SK-N-MC (cell line): ENCODE measurements at places on chromosomes 3 and 15.
A peak's percentile ranks its signal among the peaks of the same experiment; 100 is the strongest.

GRCh38 chr15:98431171-98431570 lies 217.2 kb upstream of the IGF1R start:
- no peak for DNase-seq

- DNase-seq: no peak
Measured at GRCh38 chr3:541062-541801, 344.7 kb downstream of the CHL1 start.

DNA sequence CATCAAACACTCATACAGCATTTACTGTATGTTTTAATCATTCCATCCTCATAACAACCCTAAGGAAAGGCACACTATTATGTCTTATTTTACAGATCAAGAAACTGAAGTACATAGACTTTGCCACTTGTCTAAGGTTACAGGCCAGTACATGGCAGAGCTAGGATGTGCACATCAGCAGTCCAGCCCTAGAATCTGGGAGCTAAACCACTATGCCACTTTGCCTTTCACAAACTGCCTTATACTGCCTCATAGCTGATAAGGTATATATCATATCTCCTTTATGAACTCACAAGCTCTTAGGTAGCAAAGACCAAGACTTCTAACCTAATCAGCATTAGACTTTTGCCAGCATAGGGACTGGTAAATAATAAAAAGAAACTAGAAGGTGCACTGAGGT lies 49.1 kb downstream of the MYO9A start:
- no peak for DNase-seq

GRCh38 chr15:98899272-98900021 lies 108.1 kb downstream of the PGPEP1L start:
- DNase-seq: no peak

GRCh38 chr3:142251951-142252350 lies 26.6 kb upstream of the GK5 start:
- DNase-seq: no peak

DNA sequence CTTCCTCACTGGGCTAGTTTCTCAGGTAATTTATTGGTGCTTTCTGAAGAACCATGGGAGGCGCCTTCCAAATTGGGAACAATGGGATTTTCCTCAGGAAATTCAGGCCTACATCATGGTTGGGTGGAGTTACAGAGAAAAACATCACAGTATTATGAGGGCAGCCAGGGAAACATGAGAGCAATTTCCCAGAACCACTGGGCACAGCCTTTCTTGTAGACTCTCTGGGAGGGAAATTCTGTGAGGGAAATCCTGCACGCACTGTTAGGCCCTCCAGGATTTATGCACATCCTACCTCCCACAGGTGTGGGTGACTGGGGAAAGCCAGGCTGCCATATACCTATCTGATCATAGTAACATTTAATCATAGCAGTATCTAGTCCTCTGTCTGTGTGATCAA lies 13.2 kb downstream of the POPDC2 start:
- DNase-seq: no peak

DNA sequence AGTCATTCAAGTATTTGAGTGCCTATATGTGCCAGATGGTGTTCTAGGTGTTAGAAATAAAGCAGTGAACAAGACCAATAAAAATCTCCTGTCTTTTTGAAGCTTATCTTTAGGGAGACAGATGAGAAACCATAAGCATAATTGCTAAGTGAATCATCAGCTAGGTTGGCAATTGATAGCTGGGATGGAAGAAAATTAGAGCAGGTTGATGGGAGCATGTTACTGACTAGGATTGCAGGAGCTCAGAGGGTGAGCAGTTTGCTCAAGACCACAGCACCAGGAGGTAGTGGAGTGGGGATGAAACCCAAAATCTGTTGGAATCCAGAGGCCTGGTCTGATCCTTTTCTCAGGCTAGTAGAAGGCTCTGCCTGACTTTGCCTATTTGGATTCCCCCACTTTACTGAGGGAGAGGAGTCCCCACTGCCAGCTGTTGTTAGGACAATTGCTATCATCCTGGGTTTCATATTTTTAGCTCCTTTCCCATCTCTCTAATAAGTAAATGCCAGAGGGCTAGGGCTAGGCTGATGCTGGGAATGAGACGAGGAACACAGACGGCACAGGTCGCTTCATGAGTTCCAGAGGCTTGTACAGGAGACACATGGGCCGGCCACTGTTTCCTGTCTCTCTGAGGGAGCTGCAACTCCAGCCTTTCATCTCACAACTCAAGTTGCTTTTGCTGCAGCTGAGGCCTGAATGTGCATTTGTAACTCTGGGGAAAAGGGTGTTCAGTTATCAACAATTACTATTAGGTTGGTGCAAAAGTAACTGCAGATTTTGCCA lies 102.9 kb downstream of the CACNA1D start:
- no peak for DNase-seq

DNA sequence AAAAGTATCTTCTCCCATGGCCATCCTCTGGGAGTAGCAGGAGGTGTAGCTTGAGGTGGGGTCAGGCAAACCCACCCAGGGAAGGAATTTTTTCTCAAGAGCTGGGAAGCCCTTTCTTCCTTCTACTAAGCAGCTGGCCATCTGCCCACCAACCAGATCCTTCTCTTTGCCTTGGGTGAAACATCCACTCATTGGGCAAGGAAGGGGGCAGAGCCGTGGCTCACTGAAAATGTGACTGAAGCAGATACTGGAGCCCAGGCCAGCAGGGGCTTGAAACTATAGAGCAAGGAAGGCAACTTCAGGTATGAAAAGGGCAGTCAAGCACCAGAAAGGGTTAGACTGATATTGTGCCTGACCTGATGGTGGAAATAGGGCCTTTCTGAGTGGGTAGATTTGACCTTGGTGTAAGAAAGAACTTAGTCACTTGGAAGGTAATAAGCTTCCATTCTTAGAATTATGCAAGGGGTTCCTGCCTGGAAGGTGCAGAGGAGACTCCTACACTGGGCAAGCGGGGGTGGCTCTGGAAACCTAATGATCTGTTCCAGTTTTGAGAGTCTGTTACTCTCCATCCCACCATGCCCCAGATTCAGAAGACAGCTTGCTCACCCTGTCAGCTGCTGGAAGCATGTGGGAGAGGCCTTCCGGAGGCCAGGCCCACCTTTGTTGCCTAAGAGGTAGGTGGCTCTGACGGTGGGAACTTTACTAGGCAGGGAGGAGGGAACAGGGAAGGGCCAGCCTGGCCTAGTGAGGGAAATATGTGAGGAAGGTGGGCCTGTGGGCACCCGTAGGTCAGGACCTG lies 22.0 kb upstream of the PLA2G4E start:
- no peak for DNase-seq

- no peak for DNase-seq
Measured at GRCh38 chr3:181105646-181106045, 116.1 kb upstream of the DNAJC19 start.

DNA sequence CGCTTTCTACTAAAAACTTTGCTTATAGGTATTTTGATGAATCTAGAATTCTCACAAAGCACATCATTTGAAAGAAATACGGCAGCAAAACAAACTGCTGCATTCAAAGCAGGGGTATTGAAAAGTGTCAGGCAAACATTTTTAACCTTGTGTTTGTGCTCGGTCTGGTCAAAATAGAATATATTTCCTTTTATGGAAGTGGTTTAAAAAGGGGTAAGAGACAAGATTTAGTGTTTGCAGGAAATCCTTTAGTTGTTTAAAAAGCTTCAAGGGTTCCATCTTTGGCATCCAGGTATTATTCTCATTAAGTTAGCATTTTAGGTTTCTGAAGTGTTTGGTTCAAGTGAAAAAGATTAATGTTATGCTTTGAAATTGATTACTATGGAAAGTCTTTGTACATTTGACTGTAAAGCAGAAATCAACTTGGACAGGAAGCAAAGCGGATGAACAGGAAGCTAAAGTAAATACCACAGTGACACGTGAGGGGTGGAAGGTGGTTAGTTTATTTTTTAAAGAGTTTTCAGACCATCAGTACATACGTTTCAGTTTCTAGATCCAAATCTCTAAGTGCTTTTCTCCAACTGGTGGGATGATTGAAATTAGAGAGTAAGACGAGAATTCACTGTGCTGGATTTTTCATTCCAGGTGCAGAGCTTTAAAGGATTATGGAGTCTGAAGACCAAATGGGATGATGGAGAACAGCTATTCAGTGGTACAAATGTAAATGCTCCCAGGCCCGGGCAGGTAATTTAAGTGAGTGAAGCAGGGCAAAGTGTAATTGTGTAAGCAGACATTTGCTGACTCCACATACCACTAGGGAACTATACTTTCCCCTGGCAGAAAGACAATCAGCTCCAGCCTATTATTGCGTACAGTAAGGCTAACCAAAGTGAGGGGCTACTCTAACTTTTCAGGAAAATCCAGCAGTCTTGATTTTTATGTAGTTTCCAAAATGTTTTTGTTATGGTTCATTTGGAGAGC lies 341.8 kb upstream of the TBL1XR1 start:
- no peak for DNase-seq

GRCh38 chr3:6367171-6367570 lies 493.7 kb upstream of the GRM7 start:
- DNase-seq: no peak

- no peak for DNase-seq
Measured at GRCh38 chr3:176650478-176650877, 546.8 kb downstream of the TBL1XR1 start.

DNA sequence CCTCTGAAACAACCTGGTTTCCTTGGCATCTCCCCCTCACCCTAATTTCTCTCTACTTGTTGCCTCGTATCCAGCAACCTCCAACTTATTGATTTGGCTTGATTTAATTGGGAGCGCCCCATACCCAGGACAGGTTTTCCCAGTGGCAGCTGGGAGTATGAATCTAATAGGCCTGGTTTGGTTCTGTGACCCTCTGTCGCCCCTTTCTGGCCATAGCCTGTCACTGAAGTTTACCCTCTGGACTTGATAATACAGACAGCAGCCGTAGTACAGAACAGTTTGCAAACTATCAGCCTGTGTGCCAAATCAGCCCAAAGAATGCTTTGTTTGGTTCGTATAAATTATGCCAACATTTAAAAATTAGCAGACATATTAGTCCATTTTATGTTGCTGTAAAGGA lies 525.1 kb upstream of the GOLIM4 start:
- no peak for DNase-seq

GRCh38 chr15:63860555-63860954 lies 26.8 kb upstream of the HERC1 start:
- DNase-seq: no peak

DNA sequence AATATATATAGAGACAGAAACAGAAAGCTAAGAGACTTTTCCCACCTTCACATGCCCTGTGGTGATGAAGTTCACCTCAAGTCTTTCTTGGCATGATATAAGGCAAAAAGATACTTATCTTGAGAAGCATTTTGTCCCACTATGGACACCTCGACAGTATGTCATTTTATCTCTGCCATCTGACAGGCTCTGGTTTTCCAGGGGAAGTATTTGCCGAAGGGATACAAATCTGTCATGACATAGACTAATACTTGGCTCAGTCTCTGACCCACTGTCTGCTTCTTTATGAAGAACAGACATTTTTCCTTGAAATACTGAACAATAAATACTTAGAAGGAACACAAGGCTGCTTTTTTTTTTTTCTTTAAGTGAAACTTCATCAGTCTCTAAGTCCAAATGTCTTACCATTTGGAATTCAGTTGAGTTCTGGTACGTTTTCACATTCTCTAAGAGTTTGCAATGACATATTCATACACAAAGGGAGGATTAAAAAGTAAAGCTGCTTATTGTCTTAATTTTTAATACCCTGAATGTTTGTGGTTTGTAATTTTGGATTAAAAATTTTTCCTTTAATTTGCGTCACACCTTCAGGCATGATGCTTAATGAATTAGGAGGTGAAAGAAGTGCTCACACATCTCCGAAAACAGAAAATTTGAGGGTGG lies 87.8 kb upstream of the LMOD3 start:
- DNase-seq: no peak

DNA sequence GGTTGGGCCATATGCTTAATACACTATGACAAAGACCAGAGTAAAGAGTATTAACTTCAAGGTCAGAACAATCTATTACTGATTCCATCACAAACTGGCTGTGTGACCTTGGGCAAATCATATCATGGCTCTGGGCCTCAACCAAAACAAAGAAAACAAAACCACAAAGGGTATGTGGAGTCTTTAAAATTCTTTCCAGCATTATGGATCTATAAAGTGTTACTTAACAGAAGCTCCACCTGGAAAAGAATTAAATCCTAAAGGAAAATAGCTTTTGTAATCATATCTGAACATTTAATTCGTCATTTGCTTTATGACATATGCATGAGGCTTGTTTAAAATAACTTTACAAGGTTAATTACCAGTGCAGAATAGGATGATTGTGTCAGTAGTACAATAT lies 265.5 kb downstream of the SATB1 start:
- no peak for DNase-seq

DNA sequence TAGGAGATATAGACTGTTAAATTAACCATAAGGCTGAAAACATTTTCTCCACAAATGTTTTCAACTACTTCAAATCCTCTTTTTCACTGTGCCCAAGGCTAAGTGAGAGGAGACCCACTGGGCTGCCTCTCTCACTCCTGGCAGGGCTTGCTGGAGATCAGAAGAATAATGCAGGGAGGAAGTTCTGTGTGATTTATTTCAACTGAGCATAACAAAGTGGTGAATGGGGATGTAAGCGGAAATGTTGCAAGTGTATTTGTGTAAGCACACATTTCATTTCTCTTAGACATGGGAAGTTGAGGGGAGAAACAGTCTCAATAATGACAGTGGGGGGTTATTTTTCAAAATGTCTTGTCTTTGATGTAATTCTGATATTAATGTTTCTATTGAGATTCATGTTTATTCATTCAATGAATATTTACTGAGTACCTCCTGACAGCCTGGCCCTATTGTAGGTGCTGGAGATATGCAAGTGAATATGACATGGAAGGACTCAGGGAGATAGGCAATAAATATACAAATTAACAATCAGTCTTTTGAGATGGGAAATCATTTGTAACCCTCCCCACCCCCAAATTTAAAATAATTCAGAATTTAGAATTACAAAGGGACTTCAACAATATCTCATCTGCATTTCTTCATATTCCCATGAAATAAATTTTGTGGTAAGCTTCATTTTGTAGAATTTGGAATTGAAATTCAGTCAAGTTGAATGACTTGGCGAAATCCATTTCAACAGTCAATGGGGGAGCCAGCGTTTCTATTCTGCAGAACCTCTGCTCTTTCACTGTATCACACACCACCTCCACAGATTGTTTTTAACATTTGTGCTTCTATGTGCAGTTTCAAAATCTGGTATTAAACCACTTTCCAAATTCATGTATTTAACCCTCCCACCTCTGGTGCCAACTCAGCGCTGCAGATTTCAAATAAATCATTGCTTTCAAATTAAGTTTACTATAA lies 247.2 kb downstream of the SLC9A9 start:
- peak; percentile 95 for DNase-seq

GRCh38 chr15:94290730-94291129 lies 59.4 kb downstream of the MCTP2 start:
- no peak for DNase-seq

- DNase-seq: no peak
Measured at GRCh38 chr3:193240436-193240849, 579 bp upstream of the PLAAT1 start.
